Left ventricle myocardium superior (tissue), 1 donor: ENCODE measurements at places on chromosomes 4 and X.

DNA sequence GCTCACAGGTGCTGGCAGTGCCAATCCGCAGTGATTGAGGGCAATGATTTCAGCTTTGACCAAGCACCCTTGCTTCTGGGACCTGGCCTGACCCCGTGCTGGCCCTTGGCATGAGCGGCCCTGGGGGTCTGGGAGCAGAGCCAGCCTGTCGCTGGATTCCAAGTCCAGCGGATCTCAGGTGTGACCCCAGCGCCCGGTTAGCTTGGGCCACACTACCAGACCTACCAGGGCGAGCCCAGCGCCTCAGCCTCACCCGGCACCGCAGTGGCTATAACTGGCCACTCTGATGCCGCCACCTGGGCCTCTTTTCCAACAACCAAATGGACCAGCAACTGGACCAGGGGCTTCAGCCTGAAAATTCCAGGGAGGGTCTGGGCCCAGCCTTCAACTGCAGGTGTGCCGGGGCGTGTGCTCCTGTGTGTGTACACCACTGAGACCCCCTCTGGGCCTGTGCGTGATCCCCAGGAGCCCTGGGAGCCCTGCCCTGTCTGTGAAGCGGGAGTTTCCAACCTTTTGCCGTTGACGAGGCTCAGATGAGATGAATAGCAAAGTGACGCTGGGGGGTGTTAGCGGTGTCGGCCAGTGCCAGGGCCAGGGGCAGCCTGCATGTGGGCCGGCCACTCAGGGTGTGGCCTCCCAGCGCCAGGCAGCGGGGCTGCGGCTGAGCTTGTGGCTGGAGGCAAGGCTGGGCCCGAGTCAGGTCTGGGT, 658 bp downstream of the SH3TC1 start:
- peak; percentile 51 for DNase-seq

DNA sequence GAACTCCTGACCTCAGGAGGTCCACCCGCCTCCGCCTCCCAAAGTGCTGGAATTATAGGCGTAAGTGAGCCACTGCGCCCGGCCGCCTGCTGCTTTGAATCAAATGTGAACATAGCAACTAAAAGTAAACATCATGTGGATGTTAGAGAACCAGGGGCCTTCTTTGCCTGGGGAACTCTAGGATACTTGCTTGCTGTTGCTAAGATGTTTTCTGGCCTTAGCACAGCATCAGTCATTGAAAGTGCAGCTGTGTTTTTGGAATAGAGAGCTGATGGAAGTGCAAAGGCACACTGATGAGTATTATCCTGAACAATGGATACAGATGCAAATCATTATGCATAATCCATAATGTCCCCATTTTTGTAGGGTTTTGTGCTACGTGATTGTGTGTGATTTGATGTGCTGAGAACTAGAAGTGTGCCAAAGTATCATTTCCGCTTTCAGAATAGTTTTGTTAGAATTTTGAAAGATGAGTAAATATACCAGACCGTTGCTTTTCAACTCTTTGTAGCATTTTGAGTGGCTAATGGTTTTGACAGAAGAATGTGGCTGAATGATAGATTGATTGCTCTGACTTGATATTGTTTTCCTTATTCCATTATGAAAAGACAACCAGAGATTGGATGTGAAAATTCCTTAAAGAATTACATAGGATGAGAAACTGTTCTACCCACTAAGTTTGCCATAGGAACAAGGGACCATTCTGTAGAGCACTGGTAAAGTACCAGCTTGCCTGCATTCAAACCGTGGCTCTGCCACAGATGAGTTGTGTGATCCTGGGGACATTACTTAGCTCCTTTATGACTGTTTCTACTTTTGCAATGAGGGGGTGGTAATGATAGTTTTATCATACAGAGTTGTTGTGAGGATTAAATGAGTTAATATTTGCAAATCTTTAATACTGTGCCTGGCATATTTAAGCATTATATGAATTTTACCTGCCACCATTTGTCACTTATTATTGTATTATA, 74.7 kb downstream of the REPS2 start:
- no peak for DNase-seq

DNA sequence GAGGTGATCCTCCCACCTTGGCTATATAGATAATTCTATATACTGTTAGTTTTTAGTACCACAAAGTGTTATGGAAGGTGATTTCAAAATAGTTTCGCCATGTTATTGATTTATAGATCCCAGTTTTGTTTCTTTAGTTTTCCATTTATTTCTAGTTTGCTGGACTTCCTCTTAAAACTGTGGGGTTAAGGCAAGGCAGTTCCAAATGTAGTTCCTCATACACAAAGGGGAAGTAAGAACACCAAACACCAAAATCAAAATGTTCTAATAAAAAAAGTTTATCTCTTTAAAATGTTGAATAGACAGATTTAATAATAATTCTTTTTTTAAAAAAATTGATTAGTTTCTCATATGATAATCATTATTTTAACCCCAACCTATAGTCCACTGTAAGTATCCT, 6.8 kb upstream of the CISD2 start:
- DNase-seq = no peak

DNA sequence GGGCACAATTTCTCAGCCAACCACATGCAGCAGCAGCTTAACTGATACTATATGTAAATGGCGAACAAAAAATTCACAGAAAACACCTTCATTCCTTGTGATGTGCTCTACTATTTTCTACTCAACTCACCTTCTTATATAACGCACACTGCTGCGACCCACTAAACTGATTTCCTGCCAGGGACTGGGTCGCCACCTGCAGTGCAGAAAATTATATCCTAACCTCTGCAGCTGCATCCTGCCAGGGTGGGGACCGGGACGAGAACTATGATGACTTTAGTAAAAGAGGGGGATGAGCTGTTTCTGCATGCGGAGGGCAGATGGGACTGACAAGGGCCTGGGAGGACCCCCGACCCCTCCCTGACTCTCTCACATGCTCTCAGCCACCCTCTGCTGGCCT, 27.4 kb downstream of the ABLIM2 start:
- no peak for DNase-seq

DNA sequence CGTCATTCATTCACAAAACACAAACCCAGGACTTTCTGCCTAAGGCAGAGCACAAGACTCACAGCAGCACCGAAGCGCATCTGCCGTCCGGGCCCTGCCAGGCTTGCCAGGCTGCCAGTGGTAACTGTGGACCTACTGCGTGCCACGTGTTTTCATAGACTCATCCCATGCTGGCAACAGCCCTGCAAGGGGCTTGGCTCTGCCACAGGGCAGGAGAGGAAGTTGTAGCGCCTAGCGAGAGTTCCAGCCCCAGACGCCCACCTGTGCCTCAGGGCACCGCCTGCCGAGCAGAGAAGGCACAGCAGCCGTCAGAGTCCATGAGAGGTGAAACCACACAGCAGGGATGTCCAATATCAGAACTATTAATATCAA, 18.9 kb upstream of the MRFAP1 start:
- DNase-seq = no peak

- no peak for DNase-seq
Measured at GRCh38 chr4:174437324-174437723, 85.0 kb downstream of the HPGD start.
